NCI-H2029 treated with DMSO at 0.1 percent for 48 hours (cell line): ENCODE measurements at places on chromosomes 7 and 10.
A peak's percentile ranks its signal among the peaks of the same experiment; 100 is the strongest.

DNA sequence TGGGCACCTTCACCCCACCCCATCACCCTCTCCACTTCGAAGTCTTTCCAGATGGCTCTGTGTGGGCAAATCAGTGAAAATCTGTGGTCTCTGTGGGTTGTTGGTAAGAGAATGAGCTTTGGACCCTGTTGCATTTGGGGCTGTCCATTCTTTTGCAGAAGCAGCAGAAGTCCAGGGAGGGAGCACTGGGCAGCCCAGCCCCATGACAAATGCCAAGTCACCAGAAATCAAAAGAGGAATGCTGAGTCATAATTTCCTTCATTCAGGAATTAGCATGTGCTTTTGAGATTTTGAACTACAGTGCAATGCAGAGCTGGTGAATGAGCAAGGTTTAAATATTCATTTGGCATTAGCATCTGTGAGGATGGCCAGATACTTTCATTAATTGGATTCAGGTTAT is 556.2 kb downstream of the LRMDA start:
- DNase-seq: no peak

DNA sequence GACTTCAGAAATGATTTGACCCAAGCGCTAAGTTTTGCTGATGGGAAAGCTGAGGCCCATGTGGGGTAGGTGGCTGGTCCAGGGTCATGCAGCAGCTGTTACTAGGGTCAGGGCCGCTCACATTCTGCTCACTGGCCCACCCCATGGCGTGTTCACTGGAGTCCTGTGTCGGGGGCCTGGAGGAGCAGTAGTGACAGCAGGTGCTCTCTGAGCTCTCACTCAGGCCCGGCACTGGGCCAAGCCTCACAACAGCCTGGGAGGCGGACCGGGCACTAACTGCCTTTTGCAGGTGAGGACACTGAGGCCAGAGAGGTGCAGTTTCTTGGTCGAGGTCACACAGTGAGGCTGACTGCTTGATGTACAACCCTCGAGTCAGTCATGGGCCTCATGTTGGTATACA is 82.7 kb downstream of the GLRX3 start:
- peak; percentile 25 for DNase-seq

DNA sequence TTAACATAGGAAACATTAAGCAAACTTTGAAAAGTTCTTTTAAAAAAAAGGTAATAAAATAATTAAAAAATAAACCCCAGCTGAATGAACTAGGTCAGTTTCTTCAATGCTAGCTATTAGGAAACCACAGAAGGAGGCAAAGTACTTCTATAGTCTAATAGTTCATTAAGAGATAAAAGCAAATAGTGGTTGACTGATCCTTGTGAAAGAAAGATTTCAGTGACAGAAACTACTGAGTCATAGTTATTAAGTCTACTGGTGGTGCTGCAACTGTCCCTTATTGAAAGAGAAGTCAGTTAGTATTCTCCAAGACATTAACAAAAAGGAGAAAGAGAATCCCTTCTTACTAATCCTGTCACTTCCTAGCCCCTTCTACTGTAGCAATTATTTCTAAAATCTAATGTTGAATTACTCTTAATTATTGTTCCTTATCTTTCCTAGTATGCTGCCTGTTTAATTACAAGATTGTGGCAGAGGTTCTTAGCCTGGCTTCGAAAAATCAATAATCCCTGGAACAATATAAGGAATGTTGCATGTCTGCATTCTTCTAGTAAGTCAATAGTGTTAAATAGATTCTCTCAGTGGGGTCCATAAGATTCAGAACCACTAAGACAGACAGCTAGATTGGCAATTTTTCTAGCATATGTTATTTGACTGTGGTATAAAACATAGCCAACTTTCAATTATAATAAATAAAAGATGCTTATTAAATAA is 18.2 kb downstream of the TCTN3 start:
- no peak for DNase-seq

GRCh38 chr10:126593968-126594701 is 76.4 kb downstream of the C10orf90 start:
- DNase-seq: no peak

DNA sequence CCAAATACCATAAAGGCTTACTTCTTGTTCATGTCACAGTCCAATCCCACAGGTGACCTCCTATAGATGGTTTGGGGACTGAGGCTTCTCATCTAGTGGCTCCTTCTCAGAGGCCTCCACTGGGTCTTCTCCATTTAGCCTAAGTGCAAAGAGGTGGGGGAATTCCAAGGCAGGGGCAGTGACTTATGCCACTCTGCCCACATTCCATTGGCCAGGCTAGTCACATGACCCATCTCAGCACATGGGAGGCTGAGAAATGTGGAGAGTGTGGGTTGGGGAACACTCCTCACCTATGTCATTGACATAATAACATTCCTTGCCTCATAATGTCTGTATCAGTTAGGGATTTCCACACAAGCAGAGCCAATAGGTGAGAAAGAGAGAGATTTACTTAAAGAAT is 104.3 kb upstream of the PLXNA4 start:
- DNase-seq: no peak

DNA sequence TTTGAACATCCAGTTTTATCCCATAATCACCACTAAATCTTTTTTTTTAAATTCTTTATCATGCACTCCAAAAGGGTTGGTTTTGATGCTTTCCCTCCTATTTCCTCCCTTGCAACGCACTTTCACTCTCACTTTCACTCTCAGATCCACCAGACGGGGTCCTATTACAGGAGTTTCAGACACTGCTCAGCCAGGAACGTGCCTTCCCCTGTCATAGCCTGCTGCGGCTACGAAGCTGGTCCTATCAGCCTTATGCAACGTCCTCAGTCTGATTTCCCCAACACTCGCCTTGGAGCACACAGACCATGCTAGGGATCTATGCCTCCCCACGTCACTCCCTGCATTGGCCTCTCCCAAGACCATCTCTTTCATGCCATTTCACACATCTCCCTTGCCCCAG is 23.4 kb downstream of the ZPBP start:
- no peak for DNase-seq

GRCh38 chr10:95392681-95393164 is 101.9 kb upstream of the PDLIM1 start:
- DNase-seq: no peak

GRCh38 chr10:60944910-60945297 is 919 bp upstream of the RHOBTB1 start:
- no peak for DNase-seq

DNA sequence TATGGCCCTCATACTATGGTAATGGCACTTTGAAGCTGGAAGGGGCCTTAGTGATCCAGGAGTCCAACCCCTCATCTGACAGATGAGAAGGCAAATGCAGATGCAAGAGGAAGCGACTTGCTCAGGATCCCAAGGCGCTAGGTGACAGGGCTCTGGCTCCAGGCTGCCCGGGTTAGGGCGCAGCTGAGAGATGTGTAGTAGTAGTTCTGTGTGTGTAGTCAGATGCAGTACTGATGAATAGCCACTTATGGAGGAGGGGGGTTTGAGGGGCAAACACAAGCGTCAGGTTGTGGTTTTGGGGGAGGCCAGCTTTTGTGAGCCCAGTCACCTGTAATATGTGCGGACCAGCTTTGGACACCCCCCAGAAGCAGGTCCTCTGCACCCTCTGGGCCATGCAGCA is 4.8 kb downstream of the ADRA2A start:
- DNase-seq: no peak

- DNase-seq: no peak
Measured at GRCh38 chr7:140889645-140890044, 35.1 kb downstream of the BRAF start.

DNA sequence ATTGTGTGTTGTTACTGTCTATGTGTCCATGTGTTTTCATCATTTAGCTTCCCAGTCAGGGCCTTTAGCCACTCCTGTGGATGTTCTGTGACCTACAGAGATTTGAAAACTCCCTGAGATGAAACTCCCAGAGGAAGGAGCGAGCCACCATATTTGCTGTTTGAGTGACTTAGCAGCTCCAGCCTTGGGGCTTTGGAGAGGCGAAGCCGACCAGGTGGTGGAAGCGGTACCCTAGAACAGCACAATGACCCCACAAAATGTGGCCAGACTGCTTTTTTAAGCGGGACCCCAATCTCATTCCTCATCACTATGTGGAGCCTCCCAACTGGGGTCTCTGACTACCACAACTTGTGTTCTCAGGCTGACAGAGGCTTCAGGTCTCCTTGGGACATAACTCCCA is 323.9 kb upstream of the KCND2 start:
- DNase-seq: no peak

GRCh38 chr7:19663816-19664462 is 44.9 kb downstream of the POLR1F start:
- DNase-seq: peak; percentile 43

- peak; percentile 94 for DNase-seq
Measured at GRCh38 chr7:138752518-138753149, 45.2 kb upstream of the TMEM213 start.

GRCh38 chr7:155947051-155947450 is 134.8 kb upstream of the SHH start:
- no peak for DNase-seq
